ENCODE measurements at places on chromosomes 5 and 9.

DNA sequence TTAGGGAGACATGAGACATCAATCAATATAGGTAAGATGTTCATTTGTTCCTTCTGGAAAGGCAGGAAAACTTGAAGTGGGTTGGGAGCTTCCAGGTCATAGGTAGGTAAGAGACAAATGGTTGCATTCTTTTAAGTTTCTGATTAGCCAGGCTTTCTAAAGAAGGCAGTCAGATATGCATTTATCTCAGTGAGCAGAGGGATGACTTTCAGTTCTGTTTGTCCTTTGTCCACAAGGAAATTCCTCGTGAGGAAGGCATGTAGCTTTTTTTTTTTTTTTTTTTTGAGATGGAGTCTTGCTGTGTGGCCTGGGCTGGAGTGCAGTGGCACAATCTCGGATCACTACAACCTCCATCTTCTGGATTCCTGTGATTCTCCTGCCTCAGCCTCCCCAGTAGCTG lies 155.3 kb upstream of the ABCA1 start:
- no peak for DNase-seq

GRCh38 chr9:30235068-30235467 lies 2149.4 kb upstream of the ACO1 start:
- no peak for DNase-seq

DNA sequence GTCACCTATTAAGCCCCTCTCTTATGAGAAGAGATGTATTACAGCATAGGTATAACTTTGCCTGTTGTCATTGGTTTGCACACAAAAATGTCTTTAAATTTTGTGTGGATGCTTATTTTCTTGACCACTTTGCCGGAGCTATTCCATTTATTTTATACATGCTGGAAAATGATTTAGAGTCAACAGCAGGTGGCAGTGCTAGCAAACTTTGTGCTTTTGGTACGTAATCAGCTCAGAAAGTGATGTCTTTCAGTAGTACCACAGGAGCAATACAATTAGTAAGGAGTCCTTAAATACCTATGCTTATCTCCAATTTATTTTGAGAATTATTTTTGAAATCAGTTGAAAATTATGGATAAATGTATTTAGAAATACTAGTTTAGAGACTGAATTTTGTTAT lies 19.8 kb upstream of the NUDT12 start:
- DNase-seq: peak; percentile 50

DNA sequence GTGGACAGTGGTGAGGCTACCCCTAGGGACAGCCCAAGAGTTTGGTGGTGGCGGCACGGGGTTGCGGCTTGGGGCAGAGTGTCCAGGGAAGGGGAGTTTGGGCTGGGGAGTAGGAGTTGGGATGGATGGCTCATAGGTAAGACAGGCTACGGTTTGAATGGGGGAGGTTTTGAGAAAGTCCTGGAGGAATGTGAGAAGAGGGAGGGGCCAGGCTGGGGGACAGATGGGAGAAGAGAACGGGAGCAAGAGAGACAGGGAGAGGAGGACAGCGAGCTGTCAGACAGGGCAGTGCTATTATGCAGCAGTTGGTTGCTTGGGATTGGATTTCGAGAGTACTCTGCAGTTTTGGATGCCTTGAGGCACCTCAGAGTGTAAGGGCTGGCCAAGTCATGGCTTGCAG lies 24.5 kb downstream of the PSD2 start:
- no peak for DNase-seq

DNA sequence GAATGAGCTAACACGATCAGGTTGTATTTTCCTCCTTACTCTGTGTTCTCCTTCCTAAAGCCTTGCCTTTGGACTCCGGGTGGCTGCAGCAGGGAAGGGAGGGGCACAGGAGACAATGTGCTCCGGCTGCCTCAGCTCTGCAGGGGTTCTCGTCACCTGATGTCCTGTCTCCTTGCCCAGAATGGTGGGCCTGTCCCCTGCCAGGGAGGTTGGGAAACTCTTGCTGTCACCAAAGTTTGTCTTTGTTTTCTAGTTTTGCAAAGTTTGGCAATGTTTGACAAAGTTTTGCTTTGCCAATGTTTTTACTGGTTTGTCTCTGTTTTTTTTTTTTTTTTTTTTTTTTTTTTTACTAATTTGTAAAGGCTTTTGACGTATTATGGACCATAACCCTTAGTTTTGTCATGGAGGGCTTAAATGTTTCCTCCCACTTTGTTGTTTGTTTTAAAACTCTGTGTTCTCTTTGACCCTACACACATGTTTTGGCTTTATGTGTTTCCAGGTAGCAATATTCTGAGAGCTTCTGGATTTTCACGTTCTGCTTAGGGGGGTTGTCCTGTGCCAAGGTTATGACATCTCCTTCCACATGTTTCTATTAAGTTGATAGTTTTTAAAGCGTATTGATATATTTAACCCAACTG lies 49.3 kb downstream of the GADD45G start:
- no peak for DNase-seq

DNA sequence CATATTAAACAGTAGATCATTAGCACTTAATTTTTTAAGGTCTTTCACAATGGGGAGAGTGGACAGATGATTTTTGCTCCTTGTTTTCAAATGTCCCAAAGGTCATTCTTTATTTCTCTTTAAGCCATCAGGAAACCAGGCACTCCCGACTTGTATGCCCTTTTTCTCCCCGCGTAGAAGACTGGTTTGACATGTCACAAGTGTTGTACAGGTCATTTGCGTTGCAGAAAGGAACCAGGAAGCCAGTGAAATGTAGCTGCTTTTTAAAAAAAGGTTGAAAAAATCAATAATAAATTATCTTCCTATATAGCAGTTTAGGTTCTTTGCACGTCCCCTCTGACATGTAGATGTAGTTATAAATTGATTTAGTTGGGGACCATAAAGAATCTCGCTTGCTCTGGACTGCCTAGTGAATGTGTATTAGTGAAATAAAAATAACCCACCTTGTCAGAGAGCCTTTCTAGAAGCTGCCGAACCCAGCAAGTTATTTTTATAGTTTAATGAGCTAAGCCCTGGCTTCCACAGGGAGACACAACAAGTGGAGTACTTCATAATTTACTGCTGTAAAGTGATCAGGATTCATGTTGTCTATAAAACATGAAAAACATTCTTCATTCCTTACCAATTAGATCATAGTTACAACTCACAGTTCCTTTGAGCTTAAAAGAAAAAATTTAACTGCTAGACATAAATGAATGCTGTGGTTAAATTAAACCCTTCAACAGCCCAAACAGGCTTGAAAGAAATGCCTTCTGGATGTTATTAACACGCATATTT lies 404.6 kb downstream of the CSNK1G3 start:
- peak; percentile 87 for DNase-seq

DNA sequence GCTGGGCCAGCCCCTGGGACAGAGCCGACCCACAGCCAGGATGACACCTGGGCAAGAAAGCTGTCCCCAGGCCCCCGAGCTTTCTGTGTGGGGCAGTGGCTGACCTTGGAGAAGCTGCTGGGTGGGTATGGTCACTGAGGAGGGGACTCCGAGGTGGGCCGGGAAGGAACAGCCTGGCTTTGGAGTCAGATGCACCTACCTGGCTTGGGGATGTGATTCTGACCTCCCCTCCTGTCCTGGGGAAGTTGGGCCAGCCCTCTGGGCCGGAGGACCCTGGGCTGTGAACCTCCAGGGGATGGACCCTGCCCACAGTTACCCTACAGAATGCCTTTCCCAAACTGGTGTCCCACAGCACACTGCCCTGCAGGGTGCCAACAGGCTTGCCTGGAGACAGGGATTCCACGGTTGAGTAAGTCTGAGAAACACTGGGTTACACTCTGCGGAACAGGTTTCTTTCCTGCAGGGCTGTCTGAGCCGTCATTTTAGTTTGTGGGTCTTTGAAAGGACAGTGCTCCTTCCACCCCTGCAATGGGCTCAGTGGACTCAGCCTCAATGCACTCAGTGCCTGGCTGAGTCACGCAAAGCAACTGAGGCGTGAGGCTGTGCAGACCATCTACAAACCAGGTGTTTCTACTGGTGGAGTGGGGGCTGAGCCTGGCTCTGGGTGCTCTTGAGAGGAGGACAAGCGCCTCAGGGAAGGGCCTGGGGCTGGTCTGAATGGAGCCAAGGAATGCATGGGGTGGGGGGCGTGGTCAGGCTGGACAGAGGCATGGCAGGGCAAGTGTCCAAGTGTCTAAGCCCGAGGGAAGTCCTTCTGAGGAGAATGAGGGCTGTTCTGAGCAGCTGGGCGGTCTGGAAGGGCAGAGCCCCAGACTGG lies 41.3 kb upstream of the PHYKPL start:
- peak; percentile 6 for DNase-seq

GRCh38 chr5:160926428-160926827 lies 74.4 kb upstream of the ATP10B start:
- no peak for DNase-seq

DNA sequence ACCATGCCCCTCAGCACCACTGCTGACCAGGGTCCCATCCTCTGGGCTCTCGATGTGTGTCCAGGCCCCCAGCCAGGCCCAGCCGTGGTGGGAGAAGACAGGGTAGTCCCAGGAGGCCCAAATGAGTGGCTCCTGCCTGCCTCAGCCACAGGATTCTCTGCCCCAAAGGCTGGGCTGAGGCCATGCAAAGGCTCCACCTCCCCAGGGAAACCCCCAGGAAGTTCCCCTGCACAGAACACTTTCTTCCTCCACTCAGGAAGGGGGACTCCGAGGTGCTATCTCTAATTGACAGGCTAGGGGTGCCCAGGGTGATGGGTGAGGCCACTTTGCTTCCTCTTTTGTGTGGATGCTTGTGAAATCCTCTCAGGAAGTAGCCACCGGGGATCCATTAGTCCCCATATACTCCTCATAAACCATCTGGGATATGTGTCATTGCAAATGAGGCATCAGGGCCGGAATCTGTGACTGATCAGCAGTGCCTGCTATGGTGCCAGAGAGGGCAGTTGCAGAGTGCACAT lies 23.1 kb upstream of the TDRD7 start:
- peak; percentile 23 for DNase-seq

- no peak for DNase-seq
Observed at GRCh38 chr5:1809416-1810035, 8.3 kb downstream of the NDUFS6 start.

DNA sequence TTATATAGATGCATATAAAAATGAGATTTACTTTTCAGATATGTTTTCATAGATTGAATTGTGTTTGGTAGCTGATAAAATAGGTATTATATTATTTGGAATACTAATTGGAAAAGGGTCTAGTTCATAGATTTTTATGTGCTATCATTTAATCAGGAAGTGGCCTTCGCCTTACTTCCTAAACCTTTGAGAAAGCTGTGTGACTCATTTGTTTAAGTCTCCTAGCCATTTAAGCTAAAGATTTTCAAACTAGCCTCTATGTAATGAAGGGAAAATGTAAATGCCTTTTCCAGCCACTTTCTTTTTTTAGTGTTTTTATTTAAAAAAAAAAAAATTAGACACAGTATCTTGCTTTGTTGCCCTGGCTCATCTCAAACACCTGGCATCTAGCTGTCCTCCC lies 97.5 kb downstream of the DMXL1 start:
- peak; percentile 6 for DNase-seq

DNA sequence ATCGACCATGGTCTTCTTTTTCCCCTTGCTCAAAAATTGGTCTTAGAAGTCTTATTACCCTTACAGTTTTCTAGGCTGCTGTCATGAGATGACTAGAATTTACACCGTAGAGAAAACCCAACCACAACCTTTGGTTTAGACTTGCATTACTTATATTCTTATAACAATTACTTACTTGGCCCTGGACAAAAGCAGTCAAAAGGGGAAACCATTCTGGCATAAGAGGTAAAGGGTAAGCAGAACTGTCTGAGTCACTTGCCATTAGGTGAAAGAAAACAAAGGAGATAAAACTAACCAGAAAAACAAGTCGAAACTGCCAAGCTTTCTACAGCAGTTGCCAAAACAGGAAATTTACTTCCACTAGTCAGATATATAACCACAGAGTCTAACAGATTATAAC lies 17.9 kb downstream of the TMEM245 start:
- peak; percentile 30 for DNase-seq

- DNase-seq: no peak
Observed at GRCh38 chr9:113851873-113852272, 24.2 kb upstream of the ZNF618 start.

- DNase-seq: no peak
Observed at GRCh38 chr5:66710557-66711088, 114.4 kb downstream of the MAST4 start.

DNA sequence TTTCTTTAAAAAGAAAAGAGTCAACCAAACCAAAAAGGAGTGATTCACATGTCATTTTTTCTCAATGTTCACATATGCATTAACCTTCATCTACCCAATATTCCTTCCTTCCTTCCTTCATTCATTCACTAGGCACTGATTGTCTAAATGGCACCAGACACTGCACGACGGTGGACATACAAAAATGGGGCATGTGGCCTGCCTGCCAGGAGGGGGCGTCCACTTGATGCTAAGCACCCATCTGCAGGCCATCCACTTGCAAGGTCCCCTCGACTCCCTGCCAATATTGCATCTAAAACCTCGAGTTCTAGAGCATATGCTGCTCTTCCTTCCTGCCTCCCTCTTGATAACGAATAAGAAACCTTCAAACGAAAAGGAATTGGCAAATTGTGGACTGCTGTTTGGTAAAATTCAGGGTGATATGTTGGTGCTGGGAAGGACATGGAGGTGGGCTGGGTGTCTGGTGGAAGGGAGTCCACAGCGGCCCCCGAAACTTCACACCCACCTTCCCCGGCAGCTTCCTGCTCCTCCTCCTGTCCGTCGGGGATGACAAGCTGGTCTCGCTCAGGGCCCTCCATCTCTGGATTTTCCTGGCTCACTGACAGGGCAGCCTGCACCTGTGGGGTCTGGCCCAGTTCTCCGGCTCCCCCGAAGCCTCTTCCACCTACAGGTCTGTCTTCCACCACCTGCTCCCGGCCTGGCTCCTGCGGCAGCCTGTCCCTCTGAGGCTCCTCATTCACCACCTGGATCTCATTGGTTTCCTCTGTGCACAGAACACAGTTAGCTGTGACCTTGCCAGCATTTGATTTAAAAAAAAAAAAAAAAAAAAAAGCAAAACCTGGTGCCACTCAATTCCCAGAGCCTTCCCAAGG lies 64.3 kb downstream of the GOLM1 start:
- DNase-seq: peak; percentile 50

DNA sequence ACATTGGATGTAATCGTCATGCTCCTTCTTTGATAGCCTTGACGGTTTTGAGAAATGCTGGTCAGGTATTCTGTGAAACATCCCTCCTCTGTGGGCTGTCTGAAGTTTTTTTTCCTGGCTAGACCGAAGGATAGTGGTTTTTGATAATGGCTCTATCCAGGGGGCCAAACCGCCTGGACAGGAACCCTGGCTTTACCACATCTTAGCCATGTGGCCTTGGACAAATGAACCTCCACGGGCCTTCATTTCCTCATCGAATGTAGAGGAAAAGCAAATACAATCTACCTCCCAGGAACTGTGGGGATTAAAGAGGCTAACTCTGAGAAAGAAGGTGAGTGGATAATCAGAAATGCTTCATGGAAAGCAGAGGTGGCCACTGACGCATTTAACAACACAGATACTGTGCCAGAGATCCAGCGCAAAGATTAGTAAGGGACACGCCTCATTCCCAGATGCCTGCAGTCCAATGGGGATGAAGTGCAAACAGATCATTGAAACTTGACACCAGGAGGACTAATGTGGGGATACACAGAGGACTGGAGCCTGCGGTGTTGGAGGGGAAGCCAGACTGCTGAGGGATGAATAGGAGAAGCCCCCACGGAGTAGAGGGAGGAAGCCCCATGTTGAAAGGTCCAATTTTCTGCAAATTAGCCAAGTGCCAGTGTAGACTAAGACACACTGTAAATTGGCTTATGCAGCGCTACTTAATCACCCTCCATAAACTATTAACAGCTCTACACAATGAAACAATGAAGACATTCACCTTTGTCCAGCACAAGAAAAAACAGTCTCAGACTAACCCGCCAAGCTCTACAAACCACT lies 41.6 kb downstream of the MYO10 start:
- DNase-seq: peak; percentile 90

GRCh38 chr5:91160714-91161285 lies 222.3 kb downstream of the ARRDC3 start:
- DNase-seq: no peak

- DNase-seq: no peak
Observed at GRCh38 chr5:154612666-154613065, 134.6 kb upstream of the HAND1 start.

Measured in EL (cell line).